H9 (cell line): ENCODE measurements at places on chromosomes 11 and 22.
A peak's percentile ranks its signal among the peaks of the same experiment; 100 is the strongest.

- DNase-seq = no peak
Observed at GRCh38 chr11:131906963-131907362, 536.5 kb downstream of the NTM start.

DNA sequence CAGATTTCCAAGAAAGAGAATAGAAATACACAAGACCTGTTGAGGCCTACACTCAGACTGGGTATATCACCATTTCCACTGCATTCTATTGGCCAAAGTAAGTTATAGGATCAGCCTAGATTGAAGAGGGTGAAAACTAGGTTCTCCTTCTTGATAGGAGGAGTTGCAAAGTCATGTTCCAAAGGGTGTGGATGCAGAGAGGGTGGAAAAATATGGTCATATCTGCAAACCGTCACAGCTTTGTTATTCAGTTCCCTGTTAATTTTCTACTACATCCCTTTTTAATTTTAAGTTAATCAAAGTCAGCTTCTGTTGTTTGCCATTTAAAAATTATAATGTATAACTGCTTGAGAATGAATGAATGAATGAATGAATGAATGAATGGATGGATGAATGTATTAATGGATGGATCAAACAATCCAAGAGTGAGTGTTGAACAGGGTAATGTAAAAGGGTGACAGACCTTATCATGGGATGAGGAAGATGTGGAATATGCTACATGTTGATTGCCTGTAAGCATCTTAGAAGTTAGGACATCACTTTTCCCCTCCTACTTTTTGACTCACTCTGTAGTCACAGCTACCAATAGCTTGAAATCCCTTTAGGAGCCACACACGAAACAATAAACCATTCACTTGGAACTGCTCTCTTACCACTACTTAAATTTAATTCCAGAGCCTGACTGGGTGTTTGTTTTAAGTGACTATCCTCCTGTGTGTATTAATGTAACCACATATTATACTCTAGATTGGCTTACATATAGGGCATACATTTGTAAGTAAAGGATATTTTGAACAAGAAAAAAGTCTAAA is 121.5 kb downstream of the CCDC34 start:
- DNase-seq = no peak

DNA sequence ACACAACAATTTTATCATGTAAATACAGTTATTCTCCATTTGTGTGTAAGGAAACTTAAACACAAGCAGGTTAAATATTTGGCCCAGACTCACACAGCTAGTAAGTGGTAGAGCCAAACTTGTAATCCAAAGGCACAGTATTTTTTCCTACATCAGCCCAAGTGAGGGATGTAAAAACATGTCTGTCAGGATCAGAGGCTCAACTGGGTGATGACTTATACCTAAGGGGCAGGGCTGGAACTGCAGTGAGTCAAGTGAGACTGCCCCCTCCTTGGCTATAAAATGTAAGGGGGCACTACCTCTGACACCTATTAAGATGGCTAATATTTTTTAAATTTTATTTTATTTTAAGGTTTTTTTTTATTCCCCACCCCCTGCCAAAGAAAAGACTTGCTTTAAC is 82.6 kb downstream of the APIP start:
- DNase-seq = no peak

GRCh38 chr11:63554877-63555223 is 8.3 kb downstream of the PLAAT2 start:
- DNase-seq = peak; percentile 18

- peak; percentile 14 for DNase-seq
Observed at GRCh38 chr11:73262851-73263495, 9.2 kb upstream of the P2RY6 start.
